ENCODE measurements at places on chromosomes 2 and 18. TPM values are rescaled to one million over a fixed set of nuclear protein-coding genes. Genes with fewer than 3 reads are reported as not detected.

UGT1A5 gene
- not detected for total RNA-seq

SPP2 gene
- not detected for total RNA-seq

ACVR2A gene
- 9.4 TPM for total RNA-seq

TLX2 gene
- total RNA-seq = not detected

OTOF gene
- total RNA-seq = 0.10 TPM

TMEM247 gene
- not detected for total RNA-seq

NXPH2 gene
- not detected for total RNA-seq

DNA sequence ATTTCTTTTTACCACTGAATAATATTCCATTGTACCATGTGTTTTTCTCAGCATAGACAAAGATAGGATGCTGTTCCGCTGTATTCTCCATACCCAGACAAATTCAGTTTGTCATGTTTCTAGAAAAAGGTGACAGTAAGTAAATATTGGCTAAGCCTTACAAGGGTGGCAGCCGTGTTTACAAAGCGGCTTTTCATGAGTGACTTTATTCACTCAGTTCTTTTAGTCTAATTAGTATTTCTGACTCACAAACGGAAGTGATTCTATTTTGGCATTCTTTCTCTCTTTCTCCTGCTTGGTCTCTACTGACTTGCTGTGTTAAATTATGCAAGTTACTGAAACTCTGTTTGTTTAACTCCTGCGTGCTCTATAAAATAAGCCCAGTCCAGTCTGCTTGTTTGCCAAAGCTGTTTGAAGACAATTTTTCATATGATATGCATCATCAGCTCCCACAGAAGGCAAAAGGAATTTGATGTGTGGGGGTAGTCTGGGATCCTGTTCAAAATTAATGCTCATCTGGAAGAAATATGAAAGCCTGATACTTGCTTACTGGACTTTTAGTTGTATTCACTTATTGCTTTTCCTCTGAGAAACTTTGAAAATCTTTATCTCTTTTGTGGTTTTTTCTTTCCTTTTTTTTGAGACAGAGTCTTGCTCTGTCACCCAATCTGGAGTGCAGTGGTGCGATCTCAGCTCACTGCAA, 2.3 kb upstream of the PLEKHH2 start:
- no peak for DNase-seq

DNA sequence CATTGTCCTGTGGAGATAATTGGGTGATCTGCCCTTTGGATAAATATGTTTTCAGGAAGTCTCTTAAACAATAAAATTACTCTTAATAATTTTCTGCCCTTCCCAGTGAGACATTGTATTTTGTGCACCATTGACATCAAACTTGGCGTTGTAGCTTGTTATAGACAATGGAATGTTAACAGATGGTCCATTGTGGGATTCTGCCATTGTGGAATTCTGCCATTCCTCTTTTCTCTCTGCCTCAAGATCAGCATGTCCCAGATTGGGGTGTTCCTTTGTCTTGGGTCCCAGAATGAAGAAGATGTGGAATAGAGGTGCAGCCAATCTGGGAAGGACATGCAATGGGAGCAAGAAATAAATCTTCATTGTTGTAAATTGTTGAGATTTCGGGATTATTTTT, 15.1 kb upstream of the LDAH start:
- DNase-seq = no peak

- no peak for DNase-seq
Measured at GRCh38 chr2:151329998-151330397, 27.4 kb upstream of the TNFAIP6 start.

GRCh38 chr2:138034536-138034935, 70.3 kb downstream of the HNMT start:
- no peak for DNase-seq

DNA sequence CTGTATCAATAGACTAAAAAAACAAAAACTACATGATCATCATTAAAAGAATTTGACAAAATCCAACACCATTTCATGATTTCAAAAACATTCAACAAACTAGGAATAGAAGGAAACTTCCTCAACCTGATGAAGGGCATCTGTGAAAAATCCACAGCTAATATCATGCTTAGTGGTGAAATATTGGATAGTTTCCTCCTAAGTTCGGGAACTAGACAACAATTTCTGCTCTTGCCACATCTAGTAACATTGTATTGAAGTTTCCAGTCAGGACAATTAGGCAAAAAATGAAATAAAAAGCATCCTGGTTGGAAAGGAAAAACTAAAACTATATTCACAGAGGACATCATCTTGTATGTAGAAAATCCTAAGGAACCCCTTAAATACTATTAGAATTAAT, 34.8 kb downstream of the TNS1 start:
- no peak for DNase-seq

GRCh38 chr2:234650911-234651310, 154.0 kb upstream of the ARL4C start:
- DNase-seq = no peak

DNA sequence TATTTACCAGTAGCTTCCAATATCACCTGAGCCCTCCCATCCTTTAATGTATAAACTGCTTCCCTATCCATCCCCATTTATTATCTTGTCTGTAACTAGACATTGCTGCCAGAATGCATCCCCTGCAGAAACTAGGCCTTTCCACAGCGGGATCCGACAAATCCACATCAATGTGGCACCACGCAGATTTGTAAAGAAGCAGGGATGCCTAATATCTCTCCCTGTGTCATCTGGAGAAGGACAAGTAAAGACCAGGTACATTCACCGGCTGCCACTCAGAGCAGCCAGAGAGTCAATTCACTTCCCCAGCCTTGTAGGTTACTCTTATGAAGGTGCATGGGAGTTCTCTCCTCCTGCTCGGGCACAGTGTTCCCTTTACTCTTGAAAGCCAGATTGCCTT, 98.8 kb upstream of the MAP3K20 start:
- no peak for DNase-seq
